ENCODE measurements at places on chromosomes 7 and 10. TPM values are rescaled to one million over a fixed set of nuclear protein-coding genes. Genes with fewer than 3 reads are reported as not detected.
A peak's percentile ranks its signal among the peaks of the same experiment; 100 is the strongest.

DNA sequence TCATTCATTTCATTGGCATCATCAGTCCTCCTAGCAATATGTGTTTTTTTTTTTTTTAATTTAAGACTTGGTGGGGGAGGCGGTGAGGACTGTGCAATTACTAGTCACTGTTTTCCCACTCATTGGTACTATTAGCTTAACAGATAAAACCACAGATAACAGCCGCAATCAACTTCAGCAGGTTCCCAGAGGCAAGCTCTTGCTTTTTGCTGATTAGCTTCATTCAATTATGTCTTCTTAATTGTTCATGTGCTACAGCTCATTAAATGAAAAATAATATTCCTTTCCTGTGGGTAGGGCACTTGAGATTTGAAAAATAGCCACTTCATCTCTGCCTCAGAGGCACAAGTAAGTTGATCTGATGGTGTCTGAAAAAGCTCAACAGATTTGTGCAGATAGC lies 215.5 kb downstream of the PCDH15 start:
- no peak for DNase-seq
- no peak overlapping the region for H3K4me3 ChIP-seq
- no peaks in the 10 kb centered on the region for H3K36me3 ChIP-seq
- no peaks in the 10 kb centered on the region for H3K27me3 ChIP-seq
- H3K4me1 ChIP-seq: no peaks in the 10 kb centered on the region
- no peak overlapping the region for H3K27ac ChIP-seq

DNA sequence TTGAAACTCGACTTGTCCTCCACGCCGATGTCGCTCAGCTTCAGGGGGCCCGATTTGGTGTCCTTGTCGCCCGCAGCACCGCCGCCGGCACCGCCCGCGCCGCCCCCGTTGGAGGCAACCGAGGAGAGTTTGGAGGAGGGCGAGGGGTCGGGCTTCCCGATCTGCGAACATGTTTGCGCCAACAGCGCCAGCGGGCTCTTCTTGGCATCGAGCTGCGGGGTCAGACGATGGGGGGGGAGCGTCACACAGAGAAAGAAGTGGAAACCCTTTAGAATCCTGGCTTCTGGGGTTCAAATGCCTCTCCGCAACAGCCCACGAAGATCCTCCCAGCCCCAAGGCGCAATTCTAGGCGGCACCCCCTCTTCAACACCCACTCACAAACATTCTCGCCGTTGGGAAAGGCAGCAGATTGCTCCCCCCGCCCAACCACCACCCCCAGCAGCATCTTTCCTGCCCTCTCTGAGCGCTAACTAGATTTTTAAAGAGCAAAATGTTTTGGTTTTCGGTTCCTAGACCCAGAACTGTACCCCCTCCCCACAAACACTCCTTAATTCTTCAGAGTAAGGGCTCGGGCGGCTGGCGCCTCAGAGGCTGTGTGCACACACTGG lies 1.3 kb downstream of the ZNF503 start:
- H3K4me3 ChIP-seq: peak overlapping the region; percentile 76
- peak overlapping the region; percentile 22 for H3K27ac ChIP-seq
- no peaks in the 10 kb centered on the region for H3K36me3 ChIP-seq
- no peak for DNase-seq

DNA sequence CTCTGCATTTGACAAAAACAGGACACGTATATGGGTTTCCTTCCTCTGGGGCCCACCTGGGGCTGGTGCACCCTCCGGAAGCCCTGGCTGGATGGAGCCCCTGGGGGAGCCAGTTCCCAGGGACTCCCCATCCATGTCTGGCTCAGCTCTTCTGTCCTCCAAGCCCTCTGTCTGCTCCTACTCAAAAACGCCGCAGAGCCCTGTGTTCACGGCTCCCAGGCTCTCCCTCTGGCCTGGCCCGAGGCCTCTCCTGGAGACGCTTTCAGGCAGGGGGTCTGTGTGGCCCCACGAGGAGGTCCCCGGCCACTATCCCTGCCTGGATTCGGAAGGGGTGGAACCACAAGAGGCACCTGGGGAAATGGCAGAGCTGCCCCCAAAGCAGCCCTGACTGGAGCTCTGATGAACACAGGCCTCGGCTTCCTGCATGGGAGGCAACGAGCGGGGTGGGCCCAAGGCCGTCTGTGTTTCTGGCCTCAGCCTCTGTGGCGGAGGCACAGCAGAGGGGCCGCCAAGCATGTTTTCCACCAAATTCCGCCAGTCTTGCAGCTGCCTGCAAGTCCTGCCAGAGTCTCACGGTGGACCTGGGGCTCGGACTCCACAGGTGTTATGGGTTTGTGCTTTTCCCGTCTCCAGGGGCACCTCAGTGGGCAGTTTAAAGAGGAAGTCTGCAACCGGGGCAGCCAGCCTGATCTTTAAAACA lies 22.6 kb upstream of the INPP5A start:
- DNase-seq: no peak
- H3K4me3 ChIP-seq: no peak overlapping the region
- no peaks in the 10 kb centered on the region for H3K4me1 ChIP-seq
- no peak overlapping the region for H3K27ac ChIP-seq
- H3K27me3 ChIP-seq: no peaks in the 10 kb centered on the region
- no peaks in the 10 kb centered on the region for H3K36me3 ChIP-seq

DNA sequence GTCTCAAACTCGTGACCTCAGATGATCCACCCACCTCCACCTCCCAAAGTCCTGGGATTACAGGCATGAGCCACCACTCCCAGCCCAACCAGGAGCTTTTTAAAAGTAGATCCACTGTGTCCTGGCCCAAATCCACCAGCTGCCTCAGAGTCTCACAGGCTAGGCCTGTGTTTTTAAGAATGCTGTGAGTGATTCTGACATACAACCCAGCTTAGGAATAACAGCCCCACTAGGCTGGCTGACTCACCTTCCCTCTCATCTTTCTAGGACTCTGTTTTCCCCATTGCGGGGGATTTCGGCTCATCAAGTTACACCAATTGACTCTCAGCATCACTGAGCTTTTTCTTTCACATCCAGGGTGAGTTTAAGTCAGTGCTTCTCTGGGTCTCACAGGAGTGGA lies 207.6 kb downstream of the SKIDA1 start:
- no peak for DNase-seq
- H3K36me3 ChIP-seq: no peaks in the 10 kb centered on the region
- no peaks in the 10 kb centered on the region for H3K27me3 ChIP-seq
- no peaks in the 10 kb centered on the region for H3K4me1 ChIP-seq

- H3K36me3 ChIP-seq: peaks cover 3% of the 10 kb centered on the region
- DNase-seq: no peak
- no peak overlapping the region for H3K27ac ChIP-seq
- no peaks in the 10 kb centered on the region for H3K27me3 ChIP-seq
- peaks cover 24% of the 10 kb centered on the region for H3K4me1 ChIP-seq
- H3K4me3 ChIP-seq: no peak overlapping the region
These were observed 4.8 kb downstream of the CRPPA start for GRCh38 chr7:16416289-16417282.

DNA sequence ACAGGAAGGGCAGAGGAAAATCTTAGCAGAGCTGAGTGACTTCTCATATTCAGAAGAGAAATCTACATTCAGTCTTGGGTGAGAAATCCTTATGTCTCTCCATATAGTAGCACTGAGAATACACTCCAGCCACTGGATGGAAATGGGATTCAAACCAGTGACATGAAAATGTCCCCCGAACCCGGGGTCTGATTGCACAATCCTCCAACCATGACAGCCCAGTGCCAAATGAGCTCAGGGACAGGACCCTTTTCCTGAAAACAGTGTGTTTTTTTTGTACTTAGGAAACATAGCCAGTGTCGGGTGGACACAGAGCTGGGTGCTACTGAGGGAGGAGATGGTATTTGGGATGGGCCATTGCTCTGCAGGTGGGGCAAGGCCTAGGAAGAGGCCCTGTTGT lies 185.6 kb downstream of the CXCL12 start:
- H3K27me3 ChIP-seq: no peaks in the 10 kb centered on the region
- H3K36me3 ChIP-seq: no peaks in the 10 kb centered on the region
- DNase-seq: no peak
- H3K4me1 ChIP-seq: no peaks in the 10 kb centered on the region
- H3K27ac ChIP-seq: no peak overlapping the region
- H3K4me3 ChIP-seq: no peak overlapping the region

DNA sequence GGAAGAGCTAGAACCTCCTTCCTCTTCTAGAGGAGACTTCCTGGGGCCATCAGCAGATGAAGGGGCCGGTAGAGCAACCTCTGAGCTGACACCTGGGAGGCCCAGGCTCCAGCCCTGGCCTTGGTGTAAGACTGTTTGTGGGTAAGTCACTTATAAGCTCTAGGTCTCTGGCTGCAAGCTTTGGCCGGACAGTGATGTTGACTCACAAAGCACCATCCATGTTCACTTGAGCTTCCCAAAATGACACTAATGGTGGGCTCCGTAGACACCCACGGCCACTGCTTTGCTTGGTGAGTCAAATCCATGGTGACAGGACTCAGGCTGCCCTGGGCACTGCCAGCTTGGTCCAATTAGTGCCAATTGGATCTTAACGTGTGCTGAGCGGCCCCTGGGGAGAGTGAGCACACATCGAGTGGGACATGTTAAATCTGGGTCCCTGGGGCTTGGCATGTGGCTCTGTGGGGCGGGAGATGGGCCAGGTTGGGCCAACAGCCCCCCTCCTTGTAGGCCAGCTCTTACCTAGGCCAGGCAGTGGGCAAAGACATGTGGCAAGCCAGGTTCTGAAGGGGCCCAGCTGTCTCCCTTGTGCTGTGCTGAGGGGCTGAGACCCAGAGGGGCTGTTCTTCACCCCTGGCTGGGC lies 16.7 kb downstream of the NEURL1 start:
- H3K4me1 ChIP-seq: peaks cover 3% of the 10 kb centered on the region
- H3K27ac ChIP-seq: no peak overlapping the region
- no peak overlapping the region for H3K4me3 ChIP-seq
- H3K27me3 ChIP-seq: peaks cover 30% of the 10 kb centered on the region
- no peaks in the 10 kb centered on the region for H3K36me3 ChIP-seq
- no peak for DNase-seq

DNA sequence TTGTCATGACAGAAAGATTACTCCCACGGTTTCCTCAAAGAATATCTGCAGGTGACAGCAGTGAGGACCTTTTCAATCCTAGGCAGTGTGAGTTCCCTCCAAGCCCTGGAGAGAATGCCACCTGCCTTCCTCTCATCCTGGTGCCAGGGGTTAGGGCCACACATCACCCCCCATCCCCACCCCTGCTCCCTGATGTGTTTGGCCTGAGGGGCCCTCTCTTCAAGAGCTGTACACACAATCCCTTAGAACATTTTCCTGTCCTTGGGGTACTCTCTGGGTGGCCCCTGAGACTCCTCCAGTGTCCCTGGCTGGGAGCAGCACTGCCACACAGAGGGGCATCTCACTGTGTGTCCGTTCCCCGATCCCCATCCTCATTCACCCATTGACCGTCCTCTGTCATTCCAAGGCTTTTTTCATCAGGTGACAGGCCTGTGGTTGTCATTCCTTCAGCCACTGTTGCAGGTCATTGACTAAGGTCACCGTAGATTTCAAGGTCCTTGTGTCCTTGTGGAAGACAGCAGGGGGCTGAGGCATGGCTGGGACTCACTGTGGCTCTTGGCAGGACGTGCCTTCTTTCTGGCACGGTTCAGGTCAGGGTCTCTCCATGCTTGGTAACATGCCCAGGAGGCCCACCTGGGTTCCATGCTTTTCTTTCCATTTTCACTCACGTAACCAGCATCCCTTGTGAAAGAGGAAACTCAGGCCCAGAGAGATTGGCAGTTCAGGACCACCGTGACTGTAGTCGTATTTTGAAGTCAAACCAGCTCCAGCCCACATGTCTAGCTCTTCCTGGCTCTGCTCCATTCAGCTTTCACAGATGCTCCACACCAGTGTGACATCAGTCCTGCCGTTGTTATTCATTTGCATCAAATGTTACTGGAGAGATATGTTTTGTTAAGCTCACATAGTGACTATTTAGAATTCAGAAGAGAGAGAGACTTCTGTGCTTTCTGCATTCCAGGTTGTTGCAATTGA lies 26.8 kb upstream of the BTBD16 start:
- H3K4me1 ChIP-seq: no peaks in the 10 kb centered on the region
- no peaks in the 10 kb centered on the region for H3K36me3 ChIP-seq
- no peak overlapping the region for H3K4me3 ChIP-seq
- DNase-seq: no peak
- H3K27me3 ChIP-seq: no peaks in the 10 kb centered on the region

DNA sequence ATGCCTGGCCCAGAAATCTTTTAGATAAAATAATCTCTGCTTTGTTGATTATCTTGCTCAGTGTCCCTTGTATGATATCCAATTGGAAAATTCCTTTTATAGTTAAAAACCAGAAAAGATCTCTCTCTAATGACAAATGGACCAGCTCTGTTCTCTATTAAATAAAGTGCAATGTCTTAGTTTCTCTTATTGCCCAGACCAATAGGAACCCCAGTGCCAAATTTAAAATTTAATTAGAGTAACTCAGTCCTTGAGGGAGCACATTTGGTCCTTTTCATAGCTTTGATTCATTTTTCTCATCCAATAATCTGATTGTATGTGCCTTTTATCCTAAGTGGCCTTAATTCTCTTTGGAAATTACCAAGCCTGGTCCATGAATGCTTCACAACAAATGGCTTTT lies 158.9 kb upstream of the FOXK1 start:
- DNase-seq: no peak
- no peak overlapping the region for H3K27ac ChIP-seq
- H3K27me3 ChIP-seq: no peaks in the 10 kb centered on the region
- no peak overlapping the region for H3K4me3 ChIP-seq
- H3K36me3 ChIP-seq: no peaks in the 10 kb centered on the region

- no peak overlapping the region for H3K4me3 ChIP-seq
- H3K27ac ChIP-seq: no peak overlapping the region
- H3K36me3 ChIP-seq: peaks cover 61% of the 10 kb centered on the region
- peaks cover 9% of the 10 kb centered on the region for H3K4me1 ChIP-seq
- no peaks in the 10 kb centered on the region for H3K27me3 ChIP-seq
These were observed 131.8 kb downstream of the RNF216 start for GRCh38 chr7:5649641-5650040.

DNA sequence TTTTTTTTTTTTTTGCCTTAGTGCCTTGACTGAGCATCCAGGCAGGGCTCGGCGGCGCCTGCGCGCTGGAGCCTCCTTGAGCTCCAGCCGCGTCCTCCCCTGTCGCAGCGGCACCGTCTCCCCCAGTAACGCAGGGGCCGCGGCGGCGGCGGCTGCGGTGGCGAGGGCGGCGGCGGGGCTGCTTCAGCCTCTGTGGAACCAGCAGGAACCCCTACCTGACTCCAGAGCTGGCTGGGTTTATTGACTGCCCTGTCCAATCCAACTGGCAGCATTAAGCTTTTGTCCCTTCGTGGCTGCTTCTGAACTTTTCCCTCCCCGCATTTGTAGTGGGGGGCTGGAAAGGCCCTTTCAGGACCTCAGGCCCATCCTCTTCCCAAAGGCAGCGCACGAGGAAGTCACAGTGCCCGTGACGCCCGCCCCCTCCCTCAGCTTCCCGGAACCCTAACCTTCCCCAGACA lies at the start of gene GPR85:
Gene GPR85, minus strand, starts transcription at position 397 of the 458 bp plus-strand sequence. CDS start 2,106 bp downstream, outside the sequence.
- peak; percentile 17 for DNase-seq
- peaks cover 10% of the 10 kb centered on the region for H3K4me1 ChIP-seq
- H3K27ac ChIP-seq: no peak within 1 kb of the TSS
- peaks cover 52% of the 10 kb centered on the region for H3K27me3 ChIP-seq
- H3K36me3 ChIP-seq: no peaks in the 10 kb centered on the region
- H3K4me3 ChIP-seq: peak within 1 kb of the TSS; percentile 52

GRCh38 chr10:74677951-74678350 lies 148.4 kb upstream of the KAT6B start:
- no peak overlapping the region for H3K27ac ChIP-seq
- H3K4me1 ChIP-seq: peaks cover 15% of the 10 kb centered on the region
- H3K36me3 ChIP-seq: peaks cover 35% of the 10 kb centered on the region
- DNase-seq: no peak
- no peaks in the 10 kb centered on the region for H3K27me3 ChIP-seq

- no peak overlapping the region for H3K27ac ChIP-seq
- DNase-seq: no peak
- peaks cover 14% of the 10 kb centered on the region for H3K4me1 ChIP-seq
- H3K4me3 ChIP-seq: no peak overlapping the region
These were observed 81.9 kb upstream of the FRMD4A start for GRCh38 chr10:14412624-14413023.

Gene GRM3
- not detected for total RNA-seq

Gene OR2A7
- 2.2 TPM for total RNA-seq

Gene CYP3A4
- not detected for total RNA-seq

Gene HOXA7
- total RNA-seq: not detected

Gene STOX1
- 0.85 TPM for total RNA-seq

Gene CACNB2
- total RNA-seq: 1.6 TPM
